ENCODE measurements at places on chromosomes 4 and X.

GRCh38 chr4:146095091-146095690 lies 80.3 kb upstream of the LSM6 start:
- DNase-seq, result peak; percentile 16

GRCh38 chr4:126431049-126431448 lies 1116.3 kb downstream of the FAT4 start:
- DNase-seq, result no peak

DNA sequence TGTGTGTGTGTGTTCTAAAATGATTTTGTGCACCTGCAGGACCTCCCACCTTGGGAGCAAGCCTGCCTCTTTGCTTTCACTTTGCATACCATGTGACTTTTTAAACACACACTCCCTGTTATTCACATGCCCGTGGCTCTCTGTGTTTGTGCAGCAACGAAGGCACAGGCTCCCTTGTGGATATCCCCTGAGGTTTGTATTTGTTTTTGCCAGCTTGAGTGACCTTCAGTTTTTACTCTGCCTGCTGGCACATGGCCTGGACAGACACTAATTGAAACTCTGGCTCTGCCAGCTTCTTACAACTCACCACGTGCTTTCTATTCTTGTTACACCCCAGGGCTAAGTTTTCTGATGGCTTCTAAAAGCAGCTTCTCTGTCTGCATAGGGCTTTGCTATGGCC lies 885.8 kb downstream of the SH3BGRL start:
- DNase-seq, result no peak

DNA sequence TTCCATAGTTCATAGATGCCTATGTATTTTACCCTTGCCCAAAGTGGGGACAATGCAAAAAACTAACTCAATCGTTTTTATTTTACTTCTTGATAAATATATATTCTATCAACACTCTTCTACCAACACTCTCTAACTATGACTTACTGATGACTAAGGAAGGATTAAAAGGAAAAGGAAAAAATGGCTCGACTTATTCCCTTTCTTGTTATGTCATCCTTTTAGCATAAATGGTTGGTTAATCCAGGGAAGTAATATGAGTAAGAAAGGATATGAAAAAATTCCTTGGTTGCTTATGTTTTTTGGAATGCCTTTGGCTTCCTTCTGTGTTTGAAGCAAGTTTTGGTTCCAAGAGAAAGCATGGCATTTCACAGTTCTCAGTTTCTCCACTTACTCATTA lies 1087.1 kb downstream of the C4orf33 start:
- DNase-seq, result no peak

DNA sequence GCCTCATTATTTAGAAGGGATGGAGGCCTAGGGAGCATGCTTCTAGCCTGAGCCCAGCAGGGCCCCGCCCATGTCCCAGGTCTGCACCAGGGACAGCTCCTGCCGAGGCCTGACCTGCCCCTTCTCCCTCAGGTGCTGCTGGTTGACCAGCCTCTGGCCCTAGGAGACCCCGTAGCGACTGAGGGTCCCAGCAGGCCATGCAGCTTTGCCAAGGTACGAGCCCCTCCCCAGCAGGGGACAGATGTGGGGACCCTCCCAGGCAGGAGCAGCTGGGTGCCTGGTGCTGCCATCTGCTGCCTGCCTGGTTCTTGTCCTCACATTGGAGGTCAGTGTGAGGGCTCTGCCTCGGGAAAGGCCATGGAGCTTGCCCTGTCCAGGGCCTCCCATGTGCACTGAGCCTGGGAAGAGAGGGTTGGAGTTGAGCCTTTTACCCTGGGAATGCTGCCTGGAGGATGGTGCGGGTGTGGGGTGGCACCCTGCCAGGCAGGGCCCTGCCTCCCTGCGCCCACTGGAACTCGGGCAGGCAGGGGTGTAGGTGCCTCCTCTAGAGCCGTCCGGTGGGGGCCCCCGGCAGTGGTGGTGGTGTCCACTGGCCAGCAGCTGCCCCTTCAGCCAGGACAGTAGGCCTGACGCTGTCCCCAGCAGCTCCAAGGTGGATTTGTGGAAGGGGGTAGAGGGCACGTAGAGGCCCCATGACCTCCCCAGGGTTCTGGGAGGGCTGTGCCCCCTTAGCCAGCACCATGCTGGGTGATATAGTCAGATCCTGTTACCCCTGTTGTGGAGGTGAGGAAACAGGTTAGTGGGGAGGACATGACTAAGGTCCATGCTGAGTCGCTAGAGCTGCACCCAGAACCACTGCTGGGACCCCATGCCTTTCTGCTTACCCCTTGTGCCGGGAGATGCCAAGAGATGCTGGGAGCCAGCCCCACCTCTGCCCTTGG lies 2.2 kb upstream of the MSANTD1 start:
- DNase-seq, result no peak

- no peak for DNase-seq
These were observed 168.2 kb upstream of the BCOR start for GRCh38 chrX:40265936-40266335.

- DNase-seq, result no peak
These were observed 137.1 kb downstream of the PJA1 start for GRCh38 chrX:69028006-69028760.

GRCh38 chr4:884259-884658 lies 47.9 kb downstream of the GAK start:
- DNase-seq, result no peak

GRCh38 chr4:185143601-185143969 lies 519 bp downstream of the SLC25A4 start:
- no peak for DNase-seq

GRCh38 chr4:113026556-113026955 lies 22.9 kb upstream of the ANK2 start:
- no peak for DNase-seq

DNA sequence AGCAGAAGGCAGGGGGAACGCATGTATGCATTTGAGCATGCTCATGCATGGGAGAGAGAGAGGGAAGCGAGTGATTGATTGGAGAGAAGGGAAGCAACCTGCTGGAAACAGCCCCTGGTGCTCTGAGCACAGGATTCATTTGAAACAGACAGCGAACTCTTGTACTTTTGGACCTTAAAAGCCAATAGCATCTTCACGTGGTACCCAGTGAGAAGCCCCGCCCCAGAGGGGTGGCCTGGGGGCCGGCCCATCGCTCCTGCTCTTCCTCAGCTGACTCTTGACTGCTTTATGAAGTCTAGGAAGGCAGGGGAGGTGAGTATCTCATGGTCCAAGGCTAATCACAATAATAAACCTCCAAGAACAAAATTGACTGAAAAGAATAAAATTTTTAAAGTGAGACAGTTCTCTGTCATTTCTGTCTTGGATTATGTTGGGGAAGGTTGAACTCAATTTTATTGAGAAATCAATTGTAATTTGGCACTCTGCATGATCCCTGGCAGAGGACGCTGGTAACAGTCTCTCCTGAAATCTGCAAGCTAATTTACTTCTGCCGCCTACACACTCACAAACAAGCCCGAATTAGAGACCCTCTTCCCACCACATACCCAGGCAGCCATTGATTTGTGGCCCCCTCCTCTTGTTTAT lies 168.2 kb upstream of the PPARGC1A start:
- no peak for DNase-seq

DNA sequence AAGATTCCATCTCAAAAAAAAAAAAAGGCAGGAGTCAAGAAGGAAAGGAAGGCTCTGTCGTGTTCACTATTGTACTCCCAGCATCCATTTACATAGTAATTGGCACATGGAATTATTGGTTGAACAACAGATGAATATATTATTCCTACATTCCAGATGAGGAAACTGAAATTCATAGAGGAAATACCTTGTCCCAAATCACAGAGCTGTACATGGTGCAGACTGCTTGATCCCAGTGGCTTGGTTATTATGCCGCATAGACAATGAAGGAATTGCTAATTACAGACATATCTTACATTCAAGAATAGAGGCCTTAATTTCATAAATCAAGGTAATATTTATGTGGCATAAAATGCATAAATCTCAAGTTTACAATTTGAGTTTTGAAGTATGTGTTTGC lies 63.6 kb downstream of the LDB2 start:
- no peak for DNase-seq

- no peak for DNase-seq
These were observed 21.3 kb downstream of the ANK2 start for GRCh38 chr4:113070755-113071154.

- no peak for DNase-seq
These were observed 10.4 kb downstream of the SLC10A7 start for GRCh38 chr4:146511381-146511780.

GRCh38 chrX:136961594-136962135 lies 72.1 kb downstream of the GPR101 start:
- DNase-seq, result no peak

GRCh38 chr4:134622199-134622598 lies 420.6 kb upstream of the PABPC4L start:
- no peak for DNase-seq

DNA sequence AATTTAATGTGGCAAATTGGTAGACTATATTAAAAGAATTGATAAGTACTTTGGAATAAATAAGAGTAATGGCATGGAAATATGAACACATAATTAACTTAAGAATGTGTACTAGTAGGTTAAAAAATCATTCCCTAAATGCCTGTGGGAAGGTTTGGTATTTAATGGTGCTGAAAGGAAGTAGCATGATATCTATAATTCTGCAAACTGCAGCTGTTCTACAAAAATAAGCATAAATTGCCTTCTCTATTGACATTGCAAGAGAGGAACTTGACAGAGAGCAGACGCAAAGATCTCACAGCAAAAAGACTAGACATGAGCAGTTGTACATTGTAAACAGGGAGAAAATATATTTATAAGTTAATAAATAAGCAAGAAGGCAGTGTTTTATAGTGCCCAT lies 752.5 kb upstream of the PCDH10 start:
- no peak for DNase-seq

DNA sequence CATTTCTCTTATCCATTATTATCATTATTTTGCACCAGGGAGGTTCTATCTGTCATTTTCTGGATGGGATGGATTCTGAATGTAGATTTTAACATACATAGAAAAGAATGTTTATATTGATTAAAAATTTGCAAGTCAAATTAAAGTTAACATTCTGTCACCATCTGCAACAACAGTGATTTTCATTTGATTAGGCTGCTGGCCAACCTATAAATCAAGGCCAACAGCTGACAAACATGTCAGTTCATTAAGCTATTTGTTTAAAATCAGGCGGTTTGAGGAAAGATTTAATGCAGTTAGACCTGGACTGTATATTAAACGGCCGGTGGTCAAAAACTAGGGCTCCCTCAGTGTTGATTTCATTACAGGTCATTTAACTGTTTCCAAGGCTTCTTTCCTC lies 109.5 kb upstream of the CBR4 start:
- no peak for DNase-seq

- DNase-seq, result peak; percentile 26
These were observed 291 bp upstream of the NBDY start for GRCh38 chrX:56728752-56729151.

DNA sequence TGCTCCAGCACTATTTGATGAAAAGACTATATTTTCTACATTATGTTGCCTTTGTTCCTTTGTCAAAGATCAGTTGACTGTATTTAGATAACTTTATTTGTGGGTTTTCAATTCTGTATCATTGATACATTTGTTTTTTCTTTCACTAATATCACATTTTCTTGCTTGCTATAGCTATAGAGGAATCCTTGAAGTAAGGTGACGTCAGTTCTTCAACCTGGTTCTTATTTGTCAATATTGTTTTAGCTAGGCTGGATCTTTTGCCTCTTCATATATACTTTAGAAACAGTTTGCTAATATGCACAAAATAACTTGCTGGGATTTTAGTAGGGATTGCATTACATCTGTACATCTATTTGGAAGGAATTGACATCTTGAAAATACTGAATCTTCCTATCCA lies 21.0 kb downstream of the TECRL start:
- DNase-seq, result no peak

DNA sequence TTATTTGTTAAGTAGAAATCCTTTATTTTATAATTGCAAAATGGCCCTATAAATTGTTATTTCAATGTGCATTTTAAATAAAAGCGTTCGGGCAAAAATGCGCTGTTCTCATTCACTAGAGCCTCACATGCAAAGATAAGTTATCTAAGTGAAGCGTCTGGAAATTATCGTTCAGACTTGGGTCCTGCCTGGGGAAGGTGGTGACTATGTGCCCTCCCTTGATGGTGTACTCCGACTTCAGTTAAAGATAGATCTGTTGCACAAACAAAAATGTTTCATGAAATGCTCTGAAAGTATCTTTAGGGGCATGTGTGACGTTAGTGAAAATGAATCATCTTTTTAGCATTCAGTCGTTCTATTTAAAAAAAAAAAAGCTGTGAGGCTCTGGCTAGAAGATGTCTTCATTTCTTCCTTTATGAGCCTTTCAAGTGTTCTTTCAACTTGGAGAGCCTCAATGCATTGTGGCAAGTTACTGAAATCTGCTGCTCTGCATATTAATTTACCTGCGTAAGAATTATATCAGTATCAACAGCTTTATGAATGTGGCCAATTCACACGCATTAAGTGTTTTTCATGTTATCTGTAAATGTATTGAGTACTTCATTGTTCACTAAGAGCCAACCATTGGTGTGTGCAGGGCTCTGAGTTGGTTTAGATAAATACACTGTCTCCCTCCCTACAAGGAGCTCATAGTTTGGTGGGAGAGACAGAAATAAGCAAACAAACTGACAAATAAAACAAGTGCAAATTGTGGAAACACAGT lies 83.0 kb downstream of the AFF1 start:
- DNase-seq, result no peak

DNA sequence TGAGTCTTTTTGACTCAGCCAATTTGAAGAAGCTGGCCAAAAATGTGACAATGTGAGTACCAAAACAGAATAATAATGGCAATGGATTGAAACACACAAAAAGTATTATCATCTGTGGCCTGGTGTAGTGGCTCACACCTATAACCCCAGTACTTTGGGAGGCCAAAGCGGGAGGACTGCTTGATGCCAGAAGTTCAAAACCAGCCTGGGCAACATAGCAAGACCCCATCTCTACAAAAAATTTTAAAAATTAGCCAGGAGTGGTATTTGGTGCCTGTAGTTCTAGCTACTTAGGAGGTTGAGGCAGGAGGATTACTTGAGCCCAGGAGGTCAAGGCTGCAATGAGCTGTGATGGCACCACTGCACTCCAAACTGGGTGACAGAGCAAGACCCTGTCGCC lies 41.5 kb downstream of the PLK4 start:
- DNase-seq, result no peak

GRCh38 chr4:120839334-120839973 lies 83.1 kb downstream of the PRDM5 start:
- no peak for DNase-seq

- DNase-seq, result peak; percentile 24
These were observed 687 bp downstream of the CDK16 start for GRCh38 chrX:47218920-47219815.

DNA sequence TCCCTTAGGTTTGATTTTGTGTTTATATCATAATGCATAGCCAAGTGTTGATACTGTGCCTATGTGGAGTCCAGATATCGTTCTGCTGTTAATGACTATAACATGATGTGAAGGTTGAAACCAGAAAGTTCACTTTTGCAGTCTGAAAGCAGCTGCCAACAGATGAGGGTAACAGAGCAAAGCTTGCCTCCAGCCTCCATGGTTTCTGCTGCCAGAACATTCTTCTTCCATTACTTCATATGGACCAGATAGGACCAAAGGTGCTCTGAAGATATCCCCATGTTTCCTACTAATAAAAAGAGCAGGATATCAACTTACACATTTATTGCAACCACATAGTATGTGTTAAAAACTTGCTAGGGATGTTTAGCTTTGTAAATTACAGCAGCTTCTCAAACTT lies 394.1 kb downstream of the SPRY1 start:
- no peak for DNase-seq
